ENCODE measurements at places on chromosomes 13 and 19.

DNA sequence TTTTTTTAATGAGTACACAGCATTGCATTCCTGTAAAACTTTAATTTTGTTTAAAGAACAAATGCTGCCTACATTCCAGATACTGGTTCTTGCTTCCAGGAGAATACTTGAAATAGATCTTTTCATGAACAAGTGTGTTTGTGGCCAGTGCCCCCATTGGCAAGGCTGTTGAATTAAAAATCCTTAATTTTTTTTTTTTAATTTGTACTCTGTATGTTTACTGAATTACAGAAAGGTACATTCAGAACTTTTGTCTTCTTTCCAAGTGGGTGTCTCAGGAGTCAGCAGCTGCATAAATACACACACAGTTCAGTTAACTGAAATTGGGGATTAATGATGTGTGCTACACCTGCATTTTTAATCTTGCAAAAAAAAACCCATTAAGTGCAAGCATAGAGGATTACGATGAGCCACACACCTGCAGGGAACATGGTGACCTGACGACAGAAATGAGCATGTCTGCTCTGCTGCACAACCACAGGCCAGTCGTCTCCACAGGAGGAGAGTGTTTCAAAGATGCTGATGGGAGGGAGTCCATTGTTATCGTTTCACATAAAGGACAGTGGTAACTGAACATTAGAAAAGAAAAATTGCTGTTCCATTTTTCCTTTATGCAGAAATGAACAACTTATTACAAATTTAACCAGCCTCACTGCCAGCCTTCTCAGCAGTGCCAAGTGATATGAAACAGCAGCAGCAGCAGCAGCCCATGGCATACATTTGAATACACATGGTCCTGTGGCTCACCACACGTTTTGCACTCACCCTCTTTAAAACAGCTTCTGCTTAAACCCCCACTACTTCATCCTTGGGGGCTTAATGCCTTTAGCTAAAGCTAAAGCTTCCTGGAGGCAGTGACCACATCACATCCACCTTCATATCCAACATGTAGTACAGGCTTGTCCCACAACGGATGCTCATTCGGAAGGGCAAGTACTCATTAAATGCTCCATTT, 72.3 kb upstream of the RFC3 start:
- DNase-seq: no peak

GRCh38 chr13:36783890-36784289, 35.1 kb upstream of the RFXAP start:
- no peak for DNase-seq

- no peak for DNase-seq
Observed at GRCh38 chr19:55141696-55142095, 7.3 kb downstream of the TNNT1 start.

GRCh38 chr13:113560645-113561416, 23.7 kb upstream of the TFDP1 start:
- DNase-seq: no peak

DNA sequence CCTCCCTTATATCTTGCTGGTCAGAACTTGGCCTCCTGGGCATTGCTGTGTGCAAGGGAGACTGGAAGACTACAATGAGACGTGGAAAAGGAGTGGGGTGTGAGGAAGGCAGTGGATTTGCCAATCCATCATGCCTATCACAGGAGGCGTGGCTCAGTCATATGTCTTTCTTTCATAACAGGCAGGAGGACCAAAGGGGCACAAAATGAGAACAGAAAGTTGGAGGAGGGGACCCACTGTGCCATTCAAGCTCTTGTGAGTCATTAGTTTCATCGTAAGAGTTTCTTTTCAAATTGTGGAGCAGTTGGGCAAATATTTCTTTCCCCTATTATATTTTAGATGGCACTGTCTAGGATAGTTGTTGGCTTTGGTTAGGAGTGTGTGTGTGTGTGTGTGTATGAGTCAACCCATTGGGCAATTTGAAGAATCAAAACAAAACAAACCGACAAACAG, 471.5 kb downstream of the TSHZ3 start:
- no peak for DNase-seq

All from AML-193 (cell line).